M059J (cell line): ENCODE measurements at places on chromosomes 11 and 22. TPM values are rescaled to one million over a fixed set of nuclear protein-coding genes. Genes with fewer than 3 reads are reported as not detected.

CYP2D6 gene
- total RNA-seq = not detected in 2 replicates

IRF7 gene
- total RNA-seq = not detected in 2 replicates

DNA sequence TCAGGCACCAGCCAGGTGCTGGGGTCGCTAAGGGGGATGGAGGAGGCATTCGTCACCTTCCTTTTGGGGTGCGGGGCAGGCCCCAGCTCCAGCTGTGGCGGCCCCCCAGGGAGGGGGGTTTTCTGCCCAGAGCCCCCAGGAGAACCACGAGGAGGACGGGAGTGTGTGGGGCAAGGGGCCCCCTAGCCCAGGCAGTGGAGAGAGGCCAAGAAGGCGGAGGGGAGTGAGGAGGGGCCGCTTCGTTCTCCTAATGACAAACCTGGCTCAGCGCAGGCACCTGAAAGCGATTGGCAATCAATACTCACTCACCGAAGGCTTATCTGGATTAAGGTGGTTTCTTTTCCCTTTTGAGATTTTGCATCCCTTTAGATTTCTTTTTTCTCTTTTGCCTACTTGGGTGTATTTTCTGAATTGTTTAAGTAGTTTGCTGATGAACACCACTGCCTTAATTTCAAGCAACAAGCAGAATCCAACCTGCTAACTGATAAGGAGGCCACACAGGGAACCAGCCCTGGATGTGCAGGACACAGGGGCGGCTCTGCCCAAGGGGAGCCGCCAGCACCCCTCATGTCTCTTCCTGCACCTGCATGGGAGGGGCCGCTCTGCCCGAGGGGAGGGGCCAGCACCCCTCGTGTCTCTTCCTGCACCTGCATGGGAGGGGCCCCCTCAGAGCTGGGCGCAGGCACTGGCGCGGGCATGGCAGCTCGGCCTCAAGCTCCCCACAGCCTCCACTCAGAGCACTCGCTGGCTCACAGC is 122.3 kb downstream of the BRD1 start:
- DNase-seq = no peak

DNA sequence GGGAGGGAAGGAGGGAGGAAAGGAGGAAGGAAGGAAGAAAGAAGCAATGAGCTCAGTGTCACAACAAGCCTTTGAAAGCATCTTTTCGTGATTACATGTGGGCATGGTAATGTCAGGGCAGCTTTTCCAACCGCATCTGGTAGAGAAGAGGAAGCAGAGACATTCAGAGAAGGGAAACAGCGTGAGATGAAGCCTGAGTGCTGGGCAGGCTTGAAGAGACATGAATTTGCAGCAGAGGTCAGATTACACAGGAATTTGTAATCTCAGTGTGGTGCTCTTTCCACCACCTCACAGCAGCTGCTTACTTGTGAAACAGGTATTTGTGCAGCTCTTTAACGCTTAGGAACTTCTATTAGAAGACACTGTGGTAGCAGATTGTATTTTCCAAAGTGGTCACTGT is 289.5 kb upstream of the C11orf87 start:
- no peak for DNase-seq

GRCh38 chr11:1006762-1007161 is 29.8 kb downstream of the MUC6 start:
- no peak for DNase-seq

- no peak for DNase-seq
These were observed 1269.3 kb upstream of the CNTN5 start for GRCh38 chr11:97751405-97751804.

DNA sequence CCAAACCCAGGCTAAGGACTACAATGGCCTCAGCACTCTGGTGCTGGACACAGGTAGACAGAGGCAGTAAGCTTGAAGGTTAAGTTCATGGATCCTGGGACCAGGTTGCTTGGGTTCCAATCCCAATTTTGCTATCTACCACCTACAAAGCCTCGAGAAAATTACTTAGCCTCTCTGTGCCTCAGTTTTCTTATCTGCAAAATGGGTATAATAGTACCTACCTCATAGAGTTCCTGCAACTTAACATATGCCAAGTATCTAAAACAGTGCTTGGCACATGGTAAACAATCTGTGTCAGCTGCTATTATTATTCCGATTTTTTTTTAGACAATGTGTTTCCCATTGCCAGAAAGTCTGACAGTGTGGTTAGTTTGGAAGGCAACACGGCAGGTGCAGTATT is 37.5 kb downstream of the SYN3 start:
- DNase-seq = no peak

- DNase-seq = peak; percentile 85
These were observed 132.9 kb upstream of the BLID start for GRCh38 chr11:122248939-122249338.
